Effector CD8-positive, alpha-beta T cell (primary cell): ENCODE measurements at places on chromosomes 11 and 22.

DNA sequence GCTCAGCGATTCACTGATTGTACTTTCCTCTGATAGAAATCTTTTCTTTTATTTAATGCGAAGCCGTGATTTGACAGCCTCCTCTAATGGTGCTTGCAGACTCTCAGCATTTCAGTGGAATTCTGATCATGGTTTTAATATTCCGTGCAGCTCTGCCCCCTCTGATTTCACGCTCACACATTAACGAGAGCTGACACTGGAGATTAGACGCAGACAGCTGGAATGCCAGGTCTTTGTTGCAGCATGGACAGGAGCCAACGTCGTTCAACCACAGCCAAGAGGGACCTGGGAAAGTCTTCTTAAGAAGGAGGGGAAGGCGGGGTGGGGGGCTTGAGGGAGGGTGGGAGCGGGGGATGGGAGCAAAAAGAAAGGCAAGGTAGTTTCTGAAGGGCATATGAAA lies 186.4 kb downstream of the BLID start:
- DNase-seq: no peak

DNA sequence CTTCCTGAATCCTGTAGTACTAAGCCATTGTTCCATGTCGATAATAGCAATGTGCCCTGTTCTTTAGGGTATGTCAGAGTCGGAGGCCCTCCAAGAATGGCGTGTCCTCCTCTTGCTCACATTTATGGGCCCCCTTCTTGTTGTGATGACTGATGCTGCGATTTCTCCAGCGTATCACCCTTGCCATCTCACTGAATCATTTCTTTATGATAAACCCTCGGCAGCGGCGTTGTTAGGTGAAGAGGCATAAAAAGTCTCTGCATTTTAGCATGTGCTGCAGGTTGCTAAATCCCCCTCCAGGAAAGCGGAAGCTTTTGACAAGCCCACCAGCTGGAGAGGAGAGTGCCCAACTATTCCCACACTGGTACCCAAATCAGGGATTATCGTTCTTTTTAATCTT lies 1045.3 kb downstream of the BRD1 start:
- DNase-seq: no peak

DNA sequence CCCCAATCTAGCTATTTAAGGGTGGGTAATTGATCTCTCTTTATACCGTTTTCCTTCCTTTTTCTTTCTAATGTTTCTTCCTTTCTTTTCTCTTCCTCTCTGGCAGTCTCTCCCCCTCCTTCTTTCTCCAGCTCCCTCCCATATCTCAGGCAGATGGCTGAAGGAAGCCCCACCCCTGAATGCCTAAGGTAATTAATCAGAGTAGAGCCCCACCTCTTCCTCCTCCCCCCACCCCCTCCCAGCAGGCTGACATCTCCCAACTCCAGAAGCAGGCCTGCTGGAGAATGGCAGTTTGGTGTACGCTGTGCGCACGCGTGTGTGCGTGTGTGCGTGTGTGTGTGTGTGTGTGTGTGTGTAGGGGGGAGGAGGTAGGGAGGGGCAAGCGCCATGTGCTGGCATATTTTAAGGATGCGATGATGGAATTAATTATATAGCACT lies 122.6 kb downstream of the APOL5 start:
- no peak for DNase-seq

DNA sequence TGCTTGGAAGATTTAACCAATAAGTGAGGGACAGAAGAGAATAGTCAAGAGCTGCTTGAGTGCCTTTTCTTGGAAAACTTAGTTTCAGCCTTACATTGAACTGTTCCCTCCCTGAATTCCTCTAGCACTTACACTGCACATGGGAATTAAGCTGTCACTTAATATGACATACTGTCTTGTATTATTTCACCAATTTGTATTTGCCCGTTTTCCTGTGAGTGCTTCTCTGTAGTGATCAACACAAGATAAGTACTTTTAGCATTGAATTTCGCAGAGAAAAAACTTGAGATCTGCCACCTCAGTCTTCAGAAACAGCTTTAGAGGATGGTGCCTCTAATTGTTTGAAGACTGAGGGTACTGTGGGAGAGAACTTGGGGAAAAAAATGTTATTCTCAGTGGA lies 3.7 kb downstream of the SPCS2 start:
- DNase-seq: no peak

- no peak for DNase-seq
Measured at GRCh38 chr22:49663823-49664222, 163.8 kb downstream of the BRD1 start.
